Activated CD4-positive, alpha-beta T cell treated with anti-CD3 and anti-CD28 coated beads, Interleukin-10, Interleukin-2, amounts not matched to agents 100 ng/mL and 50 ng/mL, durations not matched to agents 16 hours and 8 hours (primary cell): ENCODE measurements at places on chromosomes 2 and 18.

DNA sequence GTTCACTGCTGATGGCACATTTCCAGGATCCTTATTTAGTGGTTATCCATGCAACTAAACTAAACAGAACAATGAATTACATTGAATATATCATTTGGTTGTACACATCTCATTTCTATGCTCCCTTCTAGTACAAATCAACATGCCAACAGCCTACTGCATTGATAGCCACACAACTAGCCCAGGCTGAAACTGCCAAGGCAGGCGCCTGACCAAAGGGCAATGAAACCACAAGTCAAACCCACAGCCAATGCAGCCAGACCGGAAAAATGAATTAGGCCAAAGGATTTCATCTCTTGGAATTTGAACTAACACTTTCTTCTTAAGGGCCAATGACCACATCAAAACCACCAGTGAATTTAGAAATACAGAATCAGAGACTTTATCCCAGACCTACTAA, 196.4 kb downstream of the NOL4 start:
- DNase-seq, result no peak

GRCh38 chr2:85383850-85384249, 26.3 kb downstream of the CAPG start:
- DNase-seq, result no peak

GRCh38 chr18:37565101-37565976, at the start of gene CELF4:
Gene CELF4 (minus strand): TSS chr18:37565798.
- DNase-seq, result no peak

DNA sequence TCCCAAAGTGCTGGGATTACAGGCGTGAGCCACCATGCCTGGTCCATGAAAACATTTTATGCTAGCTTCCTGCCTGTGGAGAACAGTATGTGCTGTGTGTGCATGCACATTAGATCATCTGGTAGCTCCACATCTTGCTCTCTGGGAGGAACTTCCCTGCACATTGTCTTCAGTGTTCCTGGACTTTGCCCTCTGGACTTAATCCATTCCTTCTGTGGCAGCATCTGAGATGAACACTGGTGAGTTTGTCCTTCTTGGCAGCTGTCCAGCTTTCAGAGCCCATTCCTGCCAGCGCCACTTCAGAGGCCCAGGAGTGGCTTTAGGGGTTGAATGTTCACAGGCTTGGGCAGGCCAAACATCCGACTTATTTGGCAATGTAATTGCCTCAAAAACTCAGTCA, 65.2 kb downstream of the POU3F3 start:
- no peak for DNase-seq

- DNase-seq, result no peak
These were observed 120.4 kb downstream of the PKP4 start for GRCh38 chr2:158577141-158577540.

- DNase-seq, result no peak
These were observed 192.9 kb downstream of the TFCP2L1 start for GRCh38 chr2:121092095-121092494.

DNA sequence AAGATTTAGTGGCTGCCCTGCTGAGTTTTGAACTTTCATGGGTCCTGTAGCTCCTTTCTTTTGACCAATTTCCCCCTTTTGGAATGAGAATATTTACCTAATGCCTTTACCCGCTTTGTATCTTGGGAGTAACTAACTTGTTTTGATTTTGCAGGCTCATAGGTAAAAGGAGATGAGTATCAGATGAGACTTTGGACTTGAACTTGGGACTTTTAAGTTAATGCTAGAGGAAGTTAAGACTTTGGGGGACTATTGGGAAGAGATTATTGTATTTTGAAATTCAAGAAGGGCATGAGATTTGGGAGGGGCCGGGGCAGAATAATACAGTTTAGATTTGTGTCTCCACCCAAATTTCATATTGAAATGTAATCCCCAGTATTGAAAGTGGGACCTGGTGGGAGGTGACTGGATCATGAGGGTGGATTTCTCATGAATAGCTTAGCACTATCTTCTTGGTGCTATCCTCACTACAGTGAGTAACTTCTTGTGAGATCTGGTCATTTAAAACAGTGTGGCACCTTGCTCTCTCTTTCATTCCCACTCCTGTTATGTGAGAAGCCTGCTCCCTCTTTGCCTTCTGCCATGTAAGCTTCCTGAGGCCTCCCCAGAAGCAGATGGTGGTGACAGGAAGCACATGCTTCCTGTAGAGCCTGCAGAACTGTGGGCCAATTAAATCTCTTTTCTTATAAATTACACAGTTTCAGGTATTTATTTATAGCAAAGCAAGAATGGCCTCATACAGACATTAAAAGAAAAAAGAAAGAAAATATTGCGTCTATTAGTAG, 6.1 kb downstream of the ADI1 start:
- DNase-seq, result no peak

- no peak for DNase-seq
These were observed 67.7 kb downstream of the DNMT3A start for GRCh38 chr2:25273985-25274535.

GRCh38 chr2:159650574-159650973, 34.2 kb upstream of the BAZ2B start:
- no peak for DNase-seq

GRCh38 chr18:74503137-74503536, 7.0 kb downstream of the CNDP2 start:
- DNase-seq, result no peak

DNA sequence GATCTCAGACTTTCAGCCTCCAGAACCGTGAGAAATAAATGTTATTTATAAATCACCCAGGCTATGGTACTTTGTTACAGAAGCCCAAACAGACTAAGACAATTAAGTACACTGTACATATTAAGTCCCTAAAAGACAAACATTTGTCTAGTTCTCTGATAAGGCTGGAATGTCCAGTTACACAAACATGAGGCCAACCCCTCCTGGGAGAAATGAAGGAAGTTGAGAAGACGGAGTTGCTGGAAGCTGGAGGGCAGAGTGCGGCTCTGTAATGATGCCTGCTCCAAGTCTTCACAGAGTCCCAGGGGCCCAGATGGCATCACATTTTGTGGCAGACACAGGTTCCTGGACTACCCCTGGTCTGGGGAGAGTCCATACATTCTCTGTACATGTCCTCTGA, 79.2 kb upstream of the ST8SIA3 start:
- no peak for DNase-seq

- no peak for DNase-seq
These were observed 119.2 kb downstream of the MYO5B start for GRCh38 chr18:50075772-50076171.

GRCh38 chr18:48079885-48080284, 149.4 kb upstream of the SMAD2 start:
- no peak for DNase-seq

- no peak for DNase-seq
These were observed 13.0 kb upstream of the TET3 start for GRCh38 chr2:73971722-73972121.

GRCh38 chr2:130872741-130873125, 36.0 kb downstream of the ARHGEF4 start:
- no peak for DNase-seq

DNA sequence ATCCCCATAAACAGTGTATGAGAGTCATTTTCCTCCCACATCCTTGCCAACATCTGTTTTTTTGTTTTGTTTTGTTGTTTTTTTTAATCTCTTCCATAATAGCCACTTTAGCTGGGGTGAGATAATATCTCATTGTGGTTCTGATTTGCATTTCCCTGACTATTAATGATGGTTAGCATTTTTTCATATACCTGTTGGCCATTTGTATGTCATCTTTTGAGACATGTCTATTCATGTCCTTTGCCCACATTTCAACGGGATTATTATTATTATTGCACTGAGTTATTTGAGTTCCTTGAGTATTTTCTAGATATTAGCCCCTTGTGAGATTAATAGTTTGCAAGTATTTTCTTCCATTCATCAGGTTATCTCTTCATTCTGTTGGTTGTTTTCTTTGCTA, 223.3 kb downstream of the LPIN1 start:
- DNase-seq, result no peak

DNA sequence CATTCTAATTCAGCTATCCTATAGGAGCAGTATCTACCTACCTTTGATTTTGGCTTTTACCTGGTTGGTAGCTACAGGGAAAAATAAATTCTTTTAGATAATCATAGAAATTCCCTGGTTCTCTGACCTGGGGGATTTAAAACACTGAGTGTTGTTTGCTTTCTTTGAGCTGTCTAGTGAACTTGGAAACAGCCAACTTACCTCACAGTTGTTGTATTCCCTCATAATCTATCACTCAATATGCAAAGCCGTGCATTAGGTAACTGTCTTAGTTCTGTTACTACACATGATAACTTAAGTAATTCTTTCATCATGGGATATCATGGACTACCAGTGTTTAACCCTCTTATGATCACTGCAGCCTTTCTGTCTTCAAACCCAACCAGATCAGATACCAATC, 127.8 kb downstream of the TTC27 start:
- no peak for DNase-seq

- no peak for DNase-seq
These were observed 357.9 kb downstream of the THSD7B start for GRCh38 chr2:137123226-137123625.

DNA sequence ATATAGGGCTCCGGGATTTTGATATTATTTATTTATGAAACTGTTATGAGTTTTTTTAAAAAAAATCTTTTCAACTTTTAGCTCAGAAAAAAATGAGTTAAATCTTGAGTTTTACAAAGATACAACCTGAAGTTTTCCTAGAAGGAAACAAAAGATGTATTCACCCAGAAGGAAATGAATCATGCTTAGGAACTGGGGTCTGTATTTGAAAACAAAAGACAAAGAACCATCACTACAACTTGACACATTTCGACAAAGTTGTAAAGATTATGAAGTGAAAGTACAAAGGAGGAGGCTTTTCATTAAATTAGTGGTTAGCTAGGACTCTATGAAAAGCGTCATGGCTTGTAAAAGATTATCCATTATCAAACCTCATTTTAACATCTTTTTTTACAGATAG, 143.3 kb downstream of the PDE1A start:
- no peak for DNase-seq

DNA sequence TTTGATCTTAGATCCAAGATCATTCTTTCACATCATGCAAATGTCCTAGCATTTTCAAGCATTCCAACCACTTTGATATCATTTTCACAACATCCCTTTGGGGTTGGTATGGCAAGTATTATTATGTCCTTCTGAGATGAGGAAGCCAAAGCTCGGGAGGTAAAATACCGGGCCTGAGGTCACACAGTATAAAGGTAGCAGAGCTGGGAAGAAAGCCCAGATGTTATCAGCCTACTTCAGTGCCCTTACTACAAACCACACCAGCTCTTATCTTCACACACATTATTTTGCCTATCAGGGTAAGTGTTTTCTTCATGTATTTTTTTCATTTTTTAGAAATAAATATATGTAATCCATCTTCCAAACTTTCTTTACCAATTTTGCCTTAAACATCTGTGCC, 4.2 kb upstream of the B4GALT6 start:
- DNase-seq, result no peak

GRCh38 chr18:2926528-2926927, 79.7 kb downstream of the EMILIN2 start:
- DNase-seq, result no peak

- DNase-seq, result no peak
These were observed 194.7 kb upstream of the GLI2 start for GRCh38 chr2:120540719-120541552.

DNA sequence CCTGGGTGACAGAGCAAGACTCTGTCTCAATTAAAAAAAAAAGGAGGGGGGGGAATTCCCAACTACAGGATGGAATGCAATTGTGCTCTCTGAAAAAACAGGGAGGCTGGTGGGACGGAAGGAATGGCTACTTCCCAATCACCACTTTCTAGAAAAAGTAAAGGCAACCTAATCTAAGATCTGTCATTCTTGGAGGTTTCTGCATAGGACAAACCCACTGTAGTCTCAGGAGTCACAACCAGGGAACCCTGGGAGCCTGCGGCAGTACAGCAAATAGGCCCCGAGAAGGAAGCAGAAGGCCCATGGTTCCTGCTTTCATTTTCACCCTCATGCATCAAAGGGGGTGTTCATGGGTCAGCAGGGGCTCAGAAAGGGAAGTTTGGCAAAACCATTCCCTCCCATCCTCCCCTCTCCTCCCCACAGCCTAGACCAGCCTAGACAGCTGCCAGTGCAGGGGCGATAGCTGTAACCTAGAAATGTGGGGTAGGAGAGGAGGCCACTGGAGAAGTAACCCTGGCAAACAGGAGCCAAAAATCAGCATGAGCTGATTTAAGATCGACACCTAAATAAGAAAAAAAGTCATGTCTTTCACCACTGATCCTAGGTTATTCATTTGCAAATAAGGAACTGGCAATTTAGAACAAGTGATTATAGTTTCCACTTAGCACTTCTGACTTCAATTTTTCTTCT, 48.0 kb downstream of the TRABD2A start:
- peak; percentile 29 for DNase-seq

DNA sequence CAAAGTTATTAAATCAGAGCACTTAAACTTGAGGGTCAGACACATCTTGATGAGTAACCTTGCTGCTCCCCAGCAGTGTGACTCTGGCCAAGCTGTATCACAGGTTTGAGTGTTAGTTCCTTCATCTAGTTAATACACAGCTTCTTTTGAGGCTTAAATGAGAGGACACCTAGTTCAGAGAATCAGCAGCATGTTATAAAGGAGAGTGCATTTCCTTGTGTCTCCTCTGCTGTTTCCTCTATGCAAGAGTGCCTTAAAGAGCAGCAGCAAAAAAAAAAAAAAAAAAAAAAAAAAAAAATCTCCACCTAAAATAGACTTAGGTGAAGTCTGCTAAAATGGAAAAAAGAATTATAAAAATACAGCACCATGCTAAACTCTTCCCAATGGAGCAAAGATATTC, 261.9 kb downstream of the TCF4 start:
- no peak for DNase-seq
